Sigmoid colon (tissue), 7 donors: ENCODE measurements at places on chromosomes 13 and 19. TPM values are rescaled to one million over a fixed set of nuclear protein-coding genes. Genes with fewer than 3 reads are reported as not detected.

- no peak for DNase-seq
- no peaks in the 10 kb centered on the region for H3K4me1 ChIP-seq
- no peaks in the 10 kb centered on the region for H3K36me3 ChIP-seq
- H3K4me3 ChIP-seq, result no peak overlapping the region
Measured at GRCh38 chr13:31943591-31943990, 88.0 kb upstream of the FRY start.

DNA sequence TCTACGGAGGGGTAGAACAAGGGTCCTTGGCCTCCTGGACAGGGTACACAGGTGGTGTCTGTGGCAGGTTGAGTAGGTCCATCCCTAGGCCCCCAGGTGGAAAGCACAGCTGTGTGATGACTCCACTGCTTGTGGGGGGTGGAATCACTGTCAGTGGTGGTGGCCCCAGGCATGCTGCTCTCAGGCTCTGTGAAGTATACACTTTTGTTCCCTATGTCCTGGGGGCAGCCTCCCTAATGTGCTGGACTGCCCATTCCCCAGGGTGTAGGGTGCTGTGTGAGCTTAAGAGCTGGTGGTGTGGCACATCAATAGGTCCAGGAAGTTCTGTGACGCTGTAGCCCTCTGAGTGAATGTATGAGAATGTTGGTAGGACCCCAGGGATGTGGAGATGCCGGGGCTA is 197.2 kb upstream of the SLC10A2 start:
- H3K4me1 ChIP-seq, result no peaks in the 10 kb centered on the region
- H3K36me3 ChIP-seq, result no peaks in the 10 kb centered on the region
- no peaks in the 10 kb centered on the region for H3K27me3 ChIP-seq
- no peak overlapping the region for H3K4me3 ChIP-seq
- no peak for DNase-seq

- no peaks in the 10 kb centered on the region for H3K4me1 ChIP-seq
- no peak overlapping the region for H3K27ac ChIP-seq
- H3K27me3 ChIP-seq, result no peaks in the 10 kb centered on the region
- no peak for DNase-seq
- no peak overlapping the region for H3K4me3 ChIP-seq
Measured at GRCh38 chr13:23440821-23441618, 7.5 kb upstream of the SACS start.

DNA sequence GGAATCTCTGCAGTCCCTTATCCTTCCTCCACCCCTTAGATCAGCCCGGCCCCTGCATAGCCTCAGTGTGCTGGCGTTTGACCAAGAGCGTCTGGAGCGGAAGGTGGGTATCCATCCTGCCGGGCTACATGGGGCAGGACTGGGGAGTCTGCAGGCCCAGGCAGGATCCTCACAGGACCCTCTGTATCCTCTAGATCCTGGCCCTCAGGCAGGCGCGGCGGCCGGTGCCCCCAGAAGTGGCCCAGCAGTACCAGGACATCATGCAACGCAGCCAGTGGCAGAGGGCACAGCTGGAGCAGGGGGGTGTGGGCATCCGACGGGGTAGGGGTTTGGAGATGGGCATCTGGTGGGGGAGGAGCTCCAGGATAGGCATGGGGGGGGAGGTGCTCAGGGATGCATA is 8.9 kb downstream of the PODNL1 start:
- H3K4me1 ChIP-seq, result no peaks in the 10 kb centered on the region
- H3K36me3 ChIP-seq, result peaks cover 45% of the 10 kb centered on the region
- H3K27me3 ChIP-seq, result peaks cover 14% of the 10 kb centered on the region
- no peak overlapping the region for H3K27ac ChIP-seq
- no peak overlapping the region for H3K4me3 ChIP-seq

DNA sequence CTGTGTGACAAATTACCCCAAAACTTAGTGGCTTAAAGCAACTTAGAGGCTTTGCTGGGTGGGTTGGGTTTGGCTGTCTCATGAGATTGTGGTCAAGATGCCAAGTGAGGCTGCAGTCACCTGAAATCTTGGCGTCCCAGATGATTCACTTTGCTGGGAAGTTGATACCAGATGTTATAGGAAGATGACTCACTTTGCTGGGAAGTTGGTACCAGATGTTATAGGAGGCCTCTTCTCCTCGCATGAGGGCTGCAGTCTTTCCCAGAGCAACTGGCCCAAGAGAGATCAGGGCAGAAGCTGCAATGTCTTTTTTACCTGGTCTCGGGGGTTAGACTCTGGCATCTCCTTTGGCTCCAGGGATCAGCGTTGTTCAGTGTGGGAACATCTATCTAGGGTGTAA is 16.8 kb downstream of the TEX29 start:
- no peak overlapping the region for H3K4me3 ChIP-seq
- H3K36me3 ChIP-seq, result no peaks in the 10 kb centered on the region
- no peak overlapping the region for H3K27ac ChIP-seq

GRCh38 chr13:67023130-67023876 is 206.8 kb downstream of the PCDH9 start:
- no peak overlapping the region for H3K4me3 ChIP-seq
- DNase-seq, result no peak
- H3K27me3 ChIP-seq, result no peaks in the 10 kb centered on the region

DNA sequence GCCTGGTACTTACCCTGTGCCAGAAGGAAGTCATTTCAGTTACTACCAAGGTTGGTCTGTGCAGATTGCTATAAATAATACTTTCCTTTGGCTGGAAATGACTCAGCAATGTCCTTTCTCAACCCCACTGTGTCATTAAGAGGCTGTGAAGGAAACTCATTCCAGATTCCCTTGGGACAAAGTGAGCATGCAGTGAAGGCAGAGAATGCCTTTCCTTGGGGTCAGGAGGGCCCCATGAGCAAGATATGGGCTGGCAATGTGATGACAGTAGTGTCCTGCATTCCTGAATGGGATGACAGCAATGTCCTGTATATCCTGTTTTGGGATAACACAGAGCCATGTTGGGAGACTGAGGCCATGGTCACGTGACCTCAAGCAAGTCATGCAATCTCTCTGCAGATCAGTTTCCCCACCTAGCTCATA is 213.1 kb upstream of the TMTC4 start:
- no peak overlapping the region for H3K4me3 ChIP-seq
- H3K27me3 ChIP-seq, result no peaks in the 10 kb centered on the region
- H3K27ac ChIP-seq, result no peak overlapping the region
- H3K4me1 ChIP-seq, result no peaks in the 10 kb centered on the region

DNA sequence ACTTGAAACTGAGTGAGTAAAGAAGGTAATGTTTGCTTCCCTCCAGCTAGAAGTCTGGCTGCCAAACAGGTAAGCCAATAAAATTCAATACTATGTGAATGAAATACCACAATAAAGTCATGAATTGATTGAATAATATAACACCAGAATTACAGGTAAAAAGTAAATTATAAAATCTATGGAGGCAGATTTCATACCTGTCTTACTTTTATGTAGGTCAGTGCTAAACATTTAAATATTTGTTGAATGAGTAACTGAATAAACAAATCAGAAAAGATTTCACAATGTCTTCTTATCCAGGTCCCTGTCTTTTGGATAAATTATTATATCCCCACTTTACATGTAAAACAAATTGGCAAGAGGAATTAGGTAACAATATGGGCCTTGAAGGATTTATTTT is 62.7 kb downstream of the MICU2 start:
- H3K4me3 ChIP-seq, result no peak overlapping the region
- H3K27me3 ChIP-seq, result no peaks in the 10 kb centered on the region
- H3K36me3 ChIP-seq, result no peaks in the 10 kb centered on the region
- no peaks in the 10 kb centered on the region for H3K4me1 ChIP-seq
- H3K27ac ChIP-seq, result no peak overlapping the region

GRCh38 chr19:45778010-45778661 is 4.2 kb downstream of the DMPK start:
- peak overlapping the region; percentile 96 for H3K27ac ChIP-seq
- no peaks in the 10 kb centered on the region for H3K27me3 ChIP-seq
- DNase-seq, result peak; percentile 68

DNA sequence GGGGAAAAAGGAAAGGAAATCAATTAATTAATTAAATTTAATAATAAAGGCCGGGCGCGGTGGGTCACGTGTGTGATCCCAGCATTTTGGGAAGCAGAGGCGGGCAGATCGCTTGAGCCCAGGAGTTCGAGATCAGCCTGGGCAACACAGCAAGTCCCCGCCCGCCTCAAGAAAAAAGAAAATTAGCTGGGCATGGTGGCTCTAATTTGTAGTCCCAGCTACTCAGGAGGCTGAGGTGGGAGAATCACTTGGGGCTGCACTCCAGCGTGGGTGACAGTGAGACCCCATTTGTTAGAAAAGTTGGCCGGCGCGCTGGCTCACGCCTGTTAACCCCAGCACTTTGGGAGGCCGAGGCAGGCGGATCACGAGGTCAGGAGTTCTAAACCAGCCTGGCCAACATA is 733 bp upstream of the CD320 start:
- no peaks in the 10 kb centered on the region for H3K27me3 ChIP-seq
- peaks cover 25% of the 10 kb centered on the region for H3K36me3 ChIP-seq
- no peak overlapping the region for H3K27ac ChIP-seq
- H3K4me1 ChIP-seq, result peaks cover 24% of the 10 kb centered on the region

GRCh38 chr13:114064450-114065140 is 67.8 kb downstream of the RASA3 start:
- no peaks in the 10 kb centered on the region for H3K27me3 ChIP-seq
- no peaks in the 10 kb centered on the region for H3K36me3 ChIP-seq
- H3K4me1 ChIP-seq, result no peaks in the 10 kb centered on the region
- DNase-seq, result peak; percentile 79
- peak overlapping the region; percentile 90 for H3K27ac ChIP-seq

GRCh38 chr19:55353356-55353802 is 1.1 kb downstream of the COX6B2 start:
- no peaks in the 10 kb centered on the region for H3K36me3 ChIP-seq
- no peak for DNase-seq
- H3K4me1 ChIP-seq, result peaks cover 17% of the 10 kb centered on the region
- peak overlapping the region; percentile 29 for H3K4me3 ChIP-seq
- peaks cover 28% of the 10 kb centered on the region for H3K27me3 ChIP-seq
- H3K27ac ChIP-seq, result no peak overlapping the region

GRCh38 chr13:50119591-50119990 is 104.3 kb downstream of the KCNRG start:
- H3K4me3 ChIP-seq, result no peak overlapping the region
- H3K27ac ChIP-seq, result no peak overlapping the region
- H3K4me1 ChIP-seq, result peaks cover 30% of the 10 kb centered on the region
- no peaks in the 10 kb centered on the region for H3K27me3 ChIP-seq
- no peak for DNase-seq

- H3K36me3 ChIP-seq, result no peaks in the 10 kb centered on the region
- no peaks in the 10 kb centered on the region for H3K27me3 ChIP-seq
- no peaks in the 10 kb centered on the region for H3K4me1 ChIP-seq
Measured at GRCh38 chr19:38453596-38453995, 20.1 kb downstream of the RYR1 start.

GRCh38 chr19:6481541-6482342 is at the start of gene DENND1C:
Gene DENND1C (minus strand): TSS chr19:6481787. CDS start chr19:6481695, 92 bp downstream.
- no peaks in the 10 kb centered on the region for H3K36me3 ChIP-seq
- no peak within 1 kb of the TSS for H3K27ac ChIP-seq
- peaks cover 5% of the 10 kb centered on the region for H3K4me1 ChIP-seq
- no peak for DNase-seq

DNA sequence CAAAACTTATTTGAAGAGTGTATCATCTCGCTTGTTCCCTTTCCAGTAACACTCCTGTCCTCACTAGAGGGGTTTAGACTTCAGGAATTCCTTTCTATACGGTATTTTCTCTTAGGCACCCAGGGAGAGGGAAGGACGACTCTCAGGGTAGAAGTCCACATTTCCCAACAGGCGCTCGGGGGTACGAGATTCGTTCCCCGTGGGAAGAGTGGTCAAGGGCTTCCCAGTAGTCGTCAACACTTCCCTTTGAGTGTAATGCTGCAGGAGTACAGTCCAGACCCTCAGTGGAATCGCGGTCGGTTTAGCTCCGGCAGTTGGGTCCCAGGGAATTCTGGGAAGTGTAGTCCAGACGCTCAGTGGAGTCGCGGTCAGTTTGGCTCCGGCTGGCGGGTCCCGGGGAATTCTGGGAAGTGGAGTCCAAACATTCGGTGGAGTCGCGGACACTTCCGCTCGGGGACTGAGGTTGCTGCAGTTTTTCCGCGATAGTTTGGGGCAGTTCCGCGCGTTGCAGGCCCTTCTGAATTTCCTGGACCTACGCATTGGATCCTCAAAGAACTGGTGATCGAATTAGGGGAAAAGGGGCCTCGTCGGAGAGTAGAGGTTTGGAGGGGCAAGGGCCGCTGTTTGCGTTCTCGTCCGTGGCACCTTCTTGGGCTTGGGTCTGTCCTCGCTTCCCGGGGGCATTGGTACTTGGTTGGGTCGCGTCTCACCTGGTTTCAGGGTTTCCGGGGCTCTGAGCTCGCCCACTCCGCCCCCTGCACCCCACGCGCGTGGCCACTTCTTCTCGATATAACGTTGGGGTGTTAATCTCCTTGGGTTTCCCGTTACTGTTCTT is at the start of gene ZNF224:
ZNF224 (plus strand) TSS at position 431 of the 835 bp plus-strand sequence. CDS start 3,513 bp downstream, outside the sequence.
- DNase-seq, result peak; percentile 94
- peak within 1 kb of the TSS; percentile 69 for H3K4me3 ChIP-seq
- no peaks in the 10 kb centered on the region for H3K27me3 ChIP-seq
- H3K27ac ChIP-seq, result peak within 1 kb of the TSS; percentile 81
- no peaks in the 10 kb centered on the region for H3K36me3 ChIP-seq

DNA sequence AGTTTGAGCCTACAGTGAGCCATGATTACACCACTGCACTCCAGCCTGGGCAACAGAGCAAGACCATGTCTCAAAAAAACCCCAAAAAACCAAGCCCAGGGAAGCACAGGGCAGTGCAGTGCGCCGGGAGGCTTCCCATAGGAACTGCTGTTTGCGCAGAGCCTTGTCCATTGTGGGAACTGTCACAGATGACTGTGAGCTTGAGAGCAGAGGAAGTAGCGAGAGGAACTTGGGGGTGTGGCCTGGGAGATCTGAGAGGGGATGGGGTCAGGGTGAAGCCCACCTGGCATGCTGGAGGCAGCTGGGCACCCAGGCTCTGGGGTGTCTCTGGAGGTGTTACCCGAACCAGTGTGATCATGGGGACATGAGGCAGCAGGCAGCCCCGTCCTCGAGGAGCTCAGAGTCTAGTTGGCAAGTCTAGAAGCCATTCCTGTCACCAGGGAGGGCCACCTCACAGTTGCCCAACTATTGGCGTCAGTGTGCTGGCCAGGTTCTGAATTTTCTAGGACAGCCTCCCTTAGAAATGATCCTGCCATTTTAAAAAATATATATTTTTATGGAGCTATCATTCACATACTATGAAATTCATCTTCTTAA is 10.4 kb downstream of the KDM4B start:
- no peak for DNase-seq
- H3K27ac ChIP-seq, result peak overlapping the region; percentile 89
- H3K4me1 ChIP-seq, result peaks cover 84% of the 10 kb centered on the region
- no peaks in the 10 kb centered on the region for H3K27me3 ChIP-seq
- H3K36me3 ChIP-seq, result no peaks in the 10 kb centered on the region

GRCh38 chr19:6103217-6103644 is 7.1 kb downstream of the RFX2 start:
- peak overlapping the region; percentile 74 for H3K27ac ChIP-seq
- H3K27me3 ChIP-seq, result no peaks in the 10 kb centered on the region
- no peak overlapping the region for H3K4me3 ChIP-seq
- peaks cover 78% of the 10 kb centered on the region for H3K4me1 ChIP-seq
- H3K36me3 ChIP-seq, result no peaks in the 10 kb centered on the region
- DNase-seq, result peak; percentile 92

- no peaks in the 10 kb centered on the region for H3K27me3 ChIP-seq
- no peak for DNase-seq
- H3K4me1 ChIP-seq, result peaks cover 81% of the 10 kb centered on the region
Measured at GRCh38 chr19:55638864-55639359, 1.9 kb upstream of the ZNF580 start.

ESD gene
- 150 TPM for total RNA-seq

MCOLN1 gene
- 17.4 TPM for total RNA-seq

MLLT1 gene
- total RNA-seq, result 20.8 TPM

ZNF491 gene
- 6.1 TPM for total RNA-seq

IGFLR1 gene
- total RNA-seq, result 5.8 TPM

SLC25A41 gene
- not detected for total RNA-seq

ZNF43 gene
- total RNA-seq, result 10.0 TPM
